ENCODE measurements at places on chromosomes 3 and 15. TPM values are rescaled to one million over a fixed set of nuclear protein-coding genes. Genes with fewer than 3 reads are reported as not detected.

Gene EPHA6
- total RNA-seq: not detected

Gene CCDC191
- total RNA-seq: 2.3 TPM

Gene ARMC8
- total RNA-seq: 30.0 TPM

Gene GORASP1
- total RNA-seq: 24.2 TPM

- no peak for ATAC-seq
Observed at GRCh38 chr3:97106652-97106989, 292.2 kb downstream of the EPHA6 start.

GRCh38 chr15:82312586-82313349 lies 36.5 kb downstream of the GOLGA6L10 start:
- ATAC-seq: no peak
